ENCODE measurements at places on chromosomes 4 and X.

DNA sequence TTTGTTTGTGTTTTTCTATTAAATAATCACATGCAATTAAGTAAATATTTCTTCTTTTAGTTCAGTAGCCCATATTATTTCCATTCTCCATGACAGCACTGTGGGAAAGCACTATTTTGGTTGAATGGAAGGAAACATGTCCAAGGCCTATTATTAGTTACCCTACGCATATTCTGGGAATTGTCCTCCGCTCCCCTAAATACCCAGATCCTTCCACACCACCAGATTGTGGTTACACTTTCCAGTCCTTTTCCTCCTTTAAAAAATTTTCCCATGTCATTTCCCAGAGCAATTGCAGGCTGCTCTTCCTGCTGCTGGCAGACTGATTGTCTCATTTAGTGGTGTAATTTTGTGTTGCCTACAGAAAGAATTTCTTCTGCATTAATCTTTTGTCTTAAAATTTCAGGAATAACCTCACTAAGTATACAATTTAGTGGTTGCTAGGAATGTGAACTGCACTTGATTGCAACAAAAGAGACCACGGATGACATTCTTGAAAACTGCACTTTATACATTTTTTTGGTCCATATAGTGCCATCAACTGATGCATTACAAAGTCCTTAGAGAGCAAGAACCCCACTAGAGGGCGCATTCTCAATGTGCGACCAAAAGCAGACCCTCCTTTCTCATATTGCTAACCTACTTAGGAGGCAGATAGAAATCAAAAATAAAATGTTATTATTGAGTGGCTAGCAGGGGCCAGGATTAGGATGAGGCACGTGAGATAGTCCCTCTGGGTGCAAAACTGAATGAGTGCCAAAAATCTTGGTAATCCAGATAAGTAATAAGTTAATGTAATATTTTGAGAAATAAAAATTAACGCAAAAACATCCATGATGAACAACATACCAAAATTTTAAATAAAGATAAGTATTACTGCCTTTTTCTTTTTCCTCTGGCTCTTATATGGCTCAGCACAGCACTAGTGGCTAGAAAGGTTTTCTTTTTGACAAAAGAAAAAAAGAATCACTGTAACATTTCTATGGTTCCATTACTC lies 98.8 kb upstream of the IQCM start:
- DNase-seq, result peak; percentile 63

DNA sequence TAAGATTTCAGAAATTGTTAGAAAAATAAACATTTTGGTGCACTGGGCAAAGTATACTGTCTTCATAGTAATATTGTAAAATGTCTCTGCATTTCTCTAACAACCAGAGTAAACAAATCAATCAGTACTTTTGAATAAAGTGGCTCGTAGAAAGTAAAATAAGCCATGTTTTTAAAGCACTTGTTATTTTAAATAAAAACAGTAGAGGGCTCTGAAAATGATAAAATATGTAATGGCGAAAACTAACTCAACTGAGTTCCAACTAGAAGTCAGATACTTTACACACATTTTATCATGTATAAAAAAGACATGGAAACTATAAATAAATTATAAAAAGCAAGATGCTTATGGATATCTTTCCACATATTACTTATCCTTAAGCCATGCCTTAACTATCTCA lies 1134.4 kb downstream of the PDHA2 start:
- no peak for DNase-seq

DNA sequence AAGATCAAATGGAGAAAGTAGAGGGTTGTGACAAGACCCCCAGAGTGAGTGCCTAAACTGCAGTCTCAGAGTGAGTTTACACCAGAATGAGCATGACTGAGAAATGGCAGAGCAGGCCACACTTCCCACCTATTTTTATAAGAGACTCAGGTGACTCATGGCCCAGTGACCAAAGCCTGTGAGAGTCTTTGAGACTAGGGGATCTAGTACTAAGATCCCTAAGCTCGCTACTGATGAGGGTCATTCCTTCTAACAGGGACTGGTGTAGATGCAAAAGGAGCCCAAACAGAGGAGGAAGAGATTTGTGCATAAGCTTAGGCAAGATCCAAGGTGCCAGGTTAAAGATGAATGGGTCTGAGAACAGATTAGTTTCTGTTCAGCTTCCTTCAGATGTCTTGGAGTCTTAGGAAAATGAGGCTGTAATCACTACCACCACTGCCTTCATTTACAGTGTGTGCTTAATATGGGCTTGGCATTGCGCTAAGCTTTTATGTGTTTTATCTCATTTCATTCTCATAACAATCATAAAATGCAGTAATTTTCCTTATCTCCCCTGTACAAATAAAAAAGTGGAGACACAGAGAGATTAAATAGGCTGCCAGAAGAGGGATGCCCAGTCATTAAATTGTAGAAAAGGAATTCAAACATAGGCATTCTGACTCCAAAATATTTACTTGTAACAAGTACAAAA lies 62.8 kb downstream of the RWDD4 start:
- no peak for DNase-seq

DNA sequence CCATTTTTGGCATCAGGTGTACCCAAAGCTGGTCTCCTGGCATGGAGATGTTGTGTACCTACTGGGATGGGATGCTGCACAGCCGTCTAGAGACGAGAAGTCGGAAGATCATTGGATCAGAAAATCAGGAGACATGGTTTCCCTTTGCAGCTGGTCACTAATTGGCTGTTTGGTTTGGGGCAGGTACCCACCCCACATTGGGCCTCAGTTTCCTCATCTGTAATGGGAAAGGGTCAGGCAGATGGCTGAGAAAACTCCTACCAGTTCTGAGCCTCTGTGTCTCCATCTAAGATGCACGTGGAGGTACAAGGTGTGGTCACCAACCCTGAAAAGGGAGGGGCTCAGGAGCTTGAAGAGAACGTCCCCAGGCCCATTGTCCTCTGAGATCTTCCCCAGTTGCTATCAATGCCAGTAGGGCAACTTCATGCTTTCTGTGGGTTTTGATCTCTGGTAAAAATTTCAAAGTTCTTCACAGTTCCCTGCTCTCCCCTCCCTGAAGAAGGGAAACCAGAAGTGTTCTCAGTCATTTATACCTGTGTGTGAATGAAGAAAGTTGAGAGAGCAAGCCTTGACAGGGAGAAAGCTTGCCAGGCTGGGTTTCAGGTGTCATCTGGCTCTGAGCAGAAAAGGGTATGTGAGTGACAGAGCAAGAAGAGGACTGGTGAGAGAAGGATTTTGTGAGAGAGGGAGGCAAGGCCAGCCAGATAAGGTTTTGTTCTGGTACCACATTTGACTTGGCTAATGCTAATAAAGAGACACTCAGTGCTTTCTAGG lies 15.1 kb downstream of the TSC22D3 start:
- no peak for DNase-seq

GRCh38 chr4:23232987-23233386 lies 540.2 kb downstream of the GBA3 start:
- no peak for DNase-seq

DNA sequence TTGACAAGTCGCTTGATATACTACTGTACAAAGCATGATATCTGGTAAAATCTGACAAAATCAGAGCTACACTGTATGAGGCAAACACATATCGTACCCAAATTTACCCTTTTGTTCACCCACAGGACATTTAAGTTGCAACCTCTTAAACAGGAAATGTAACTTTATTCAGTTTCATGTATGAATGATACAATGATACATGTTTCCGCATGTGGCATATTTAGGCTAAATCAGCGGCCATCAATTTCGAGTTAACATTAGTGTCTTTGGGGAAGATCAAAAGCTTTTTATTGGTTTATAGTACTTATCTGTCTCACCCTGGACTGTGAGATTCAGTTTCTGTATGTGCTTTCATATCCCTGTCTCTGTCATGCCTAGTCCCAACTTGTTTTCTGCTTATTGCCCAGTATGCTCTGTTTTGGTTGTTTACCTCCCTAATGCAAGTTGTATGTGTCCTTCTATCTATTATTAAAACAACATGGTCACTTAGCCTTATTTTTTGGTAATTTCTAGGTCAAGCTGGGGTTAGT lies 97.3 kb upstream of the HPRT1 start:
- no peak for DNase-seq

GRCh38 chrX:149213264-149213663 lies 291.8 kb downstream of the IDS start:
- DNase-seq, result no peak

Data from Kasumi-1 (cell line).